Motor neuron (in vitro differentiated cells): ENCODE measurements at places on chromosomes 11 and 22. TPM values are rescaled to one million over a fixed set of nuclear protein-coding genes. Genes with fewer than 3 reads are reported as not detected.

Gene MMP11
- 1.4 and 2.4 TPM in 2 replicates for total RNA-seq

Gene NXF1
- total RNA-seq: 22.4 and 30.0 TPM in 2 replicates

Gene GRAP2
- 0.55 and 0.67 TPM in 2 replicates for total RNA-seq

Gene ANO1
- total RNA-seq: not detected in 2 replicates

Gene C1QTNF5
- 1.5 and 2.5 TPM in 2 replicates for total RNA-seq

Gene PAFAH1B2
- 56.8 and 62.4 TPM in 2 replicates for total RNA-seq

Gene SHISAL1
- 2.8 and 3.0 TPM in 2 replicates for total RNA-seq

Gene RGL4
- total RNA-seq: 0.41 and 0.73 TPM in 2 replicates

Gene VPREB1
- not detected in 2 replicates for total RNA-seq

Gene YPEL4
- total RNA-seq: 5.5 and 8.2 TPM in 2 replicates

Gene ELFN2
- total RNA-seq: 7.1 and 9.1 TPM in 2 replicates

Gene NFAM1
- 0.21 and 0.27 TPM in 2 replicates for total RNA-seq

Gene OMP
- 11.0 and 12.1 TPM in 2 replicates for total RNA-seq

Gene SELENOH
- total RNA-seq: 122 and 128 TPM in 2 replicates

Gene APIP
- 32.5 and 36.6 TPM in 2 replicates for total RNA-seq

Gene CD44
- total RNA-seq: 46.5 and 90.1 TPM in 2 replicates

Gene APOL4
- 0.26 and 0.37 TPM in 2 replicates for total RNA-seq

Gene FAM83F
- total RNA-seq: 0.11 and 0.41 TPM in 2 replicates

Gene TSPAN32
- total RNA-seq: 0.13 and 0.23 TPM in 2 replicates

Gene LYVE1
- 0.31 TPM in 1 of 2 replicates, not detected in the other for total RNA-seq

Gene LDHAL6A
- 0.29 and 0.37 TPM in 2 replicates for total RNA-seq

Gene TOM1
- total RNA-seq: 29.3 and 32.0 TPM in 2 replicates

Gene TMEM121B
- 0.54 and 0.93 TPM in 2 replicates for total RNA-seq

Gene POU2AF3
- total RNA-seq: 0.96 and 0.98 TPM in 2 replicates

Gene PKDREJ
- total RNA-seq: 0.27 and 1.2 TPM in 2 replicates

Gene OR4A15
- total RNA-seq: 0.36 TPM in 1 of 2 replicates, not detected in the other

Gene CABP4
- total RNA-seq: 0.53 and 0.62 TPM in 2 replicates

Gene SHANK2
- 9.0 and 23.0 TPM in 2 replicates for total RNA-seq

Gene GUCY1A2
- total RNA-seq: 7.1 TPM in 2 replicates

Gene DDI1
- 0.13 TPM in 1 of 2 replicates, not detected in the other for total RNA-seq

Gene MPEG1
- total RNA-seq: 1.1 and 2.7 TPM in 2 replicates

Gene OR52A1
- 0.56 and 0.86 TPM in 2 replicates for total RNA-seq

Gene TMEM179B
- 111 and 125 TPM in 2 replicates for total RNA-seq

Gene OR52N4
- total RNA-seq: 0.21 and 0.30 TPM in 2 replicates

Gene CDC42EP1
- 3.4 and 3.5 TPM in 2 replicates for total RNA-seq

Gene PLAAT2
- total RNA-seq: not detected in 2 replicates

Gene DNHD1
- total RNA-seq: 9.7 and 12.4 TPM in 2 replicates

Gene HBB
- not detected in 2 replicates for total RNA-seq

Gene OR2AG2
- total RNA-seq: 0.15 and 0.21 TPM in 2 replicates

Gene GSTT2B
- total RNA-seq: 19.5 and 20.1 TPM in 2 replicates

Gene FAM180B
- total RNA-seq: 0.64 and 1.0 TPM in 2 replicates

Gene STK33
- 16.8 and 19.9 TPM in 2 replicates for total RNA-seq

Gene VWA5A
- 17.4 and 20.0 TPM in 2 replicates for total RNA-seq

Gene ARRB1
- total RNA-seq: 15.8 and 16.9 TPM in 2 replicates

Gene DAGLA
- total RNA-seq: 2.0 and 2.2 TPM in 2 replicates

Gene SLC17A6
- 1.3 TPM in 2 replicates for total RNA-seq

Gene OR10A3
- 0.21 TPM in 1 of 2 replicates, not detected in the other for total RNA-seq

Gene AAMDC
- total RNA-seq: 20.0 and 39.5 TPM in 2 replicates

Gene NUMA1
- 159 and 200 TPM in 2 replicates for total RNA-seq

Gene C11orf42
- 1.3 and 1.8 TPM in 2 replicates for total RNA-seq

Gene CHRNA10
- 0.71 and 1.2 TPM in 2 replicates for total RNA-seq

Gene FOLH1
- 0.74 and 1.4 TPM in 2 replicates for total RNA-seq

Gene MFNG
- 7.0 and 7.4 TPM in 2 replicates for total RNA-seq

Gene GPHA2
- total RNA-seq: 0.76 and 1.3 TPM in 2 replicates

Gene LMO2
- 20.4 and 30.5 TPM in 2 replicates for total RNA-seq

Gene ALDH3B1
- 4.2 and 5.5 TPM in 2 replicates for total RNA-seq

Gene OR8G1
- total RNA-seq: 2.0 TPM in 1 of 2 replicates, not detected in the other
